Pancreas (tissue), 10 donors: ENCODE measurements at places on chromosomes 3 and 15.

DNA sequence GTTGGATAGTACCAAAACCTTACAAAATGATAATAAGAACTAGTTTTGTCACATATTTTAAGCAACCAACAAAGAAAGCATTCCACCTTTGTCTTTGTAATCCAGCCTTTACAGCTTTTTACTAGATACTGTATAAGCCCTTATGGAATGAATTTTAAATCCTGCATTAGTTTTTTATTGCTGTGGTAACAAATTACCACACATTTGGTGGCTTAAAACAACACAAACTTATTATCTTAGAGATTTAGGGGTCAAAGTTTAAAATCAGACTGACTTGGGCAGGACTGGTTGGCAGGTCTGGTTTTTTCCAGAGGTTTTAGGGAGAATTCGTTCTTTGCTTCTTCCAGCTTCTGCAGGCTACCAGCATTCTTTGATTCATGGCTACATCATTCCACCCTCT lies 108.5 kb upstream of the NLGN1 start:
- no peak overlapping the region for H3K4me3 ChIP-seq
- no peaks in the 10 kb centered on the region for H3K36me3 ChIP-seq
- H3K4me1 ChIP-seq: no peaks in the 10 kb centered on the region

DNA sequence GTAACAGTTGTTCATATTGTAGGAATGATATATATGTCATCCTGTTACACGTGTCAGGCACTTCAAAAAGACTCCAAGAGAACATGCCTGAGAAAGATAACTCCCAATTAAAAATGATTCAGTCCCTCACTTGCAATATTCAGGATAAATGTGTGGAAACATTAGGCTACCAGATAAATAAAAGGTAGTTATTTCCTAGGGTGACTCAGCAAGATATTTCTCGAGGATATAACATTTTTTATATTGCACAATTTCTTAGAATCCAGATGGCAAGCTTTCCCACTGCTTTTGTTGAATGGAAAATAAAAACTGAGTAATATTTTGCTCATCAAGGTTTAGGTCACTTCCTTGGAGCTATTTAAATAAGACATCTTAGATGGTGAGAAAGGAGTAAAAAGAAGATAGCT lies 181.4 kb downstream of the GAP43 start:
- no peaks in the 10 kb centered on the region for H3K27me3 ChIP-seq
- no peak overlapping the region for H3K4me3 ChIP-seq
- no peak for DNase-seq
- H3K27ac ChIP-seq: no peak overlapping the region

GRCh38 chr3:143349455-143349854 lies 229.9 kb downstream of the CHST2 start:
- H3K27me3 ChIP-seq: no peaks in the 10 kb centered on the region
- H3K4me3 ChIP-seq: no peak overlapping the region
- no peaks in the 10 kb centered on the region for H3K36me3 ChIP-seq
- no peaks in the 10 kb centered on the region for H3K4me1 ChIP-seq
- no peak overlapping the region for H3K27ac ChIP-seq

GRCh38 chr15:62546628-62547027 lies 381.5 kb upstream of the C2CD4B start:
- no peak overlapping the region for H3K4me3 ChIP-seq
- no peak overlapping the region for H3K27ac ChIP-seq
- no peaks in the 10 kb centered on the region for H3K27me3 ChIP-seq
- H3K4me1 ChIP-seq: peaks cover 9% of the 10 kb centered on the region
- DNase-seq: no peak
- H3K36me3 ChIP-seq: no peaks in the 10 kb centered on the region

GRCh38 chr3:173529062-173529711 lies 131.6 kb downstream of the NLGN1 start:
- no peaks in the 10 kb centered on the region for H3K27me3 ChIP-seq
- H3K4me1 ChIP-seq: no peaks in the 10 kb centered on the region
- no peak overlapping the region for H3K27ac ChIP-seq
- no peak overlapping the region for H3K4me3 ChIP-seq

DNA sequence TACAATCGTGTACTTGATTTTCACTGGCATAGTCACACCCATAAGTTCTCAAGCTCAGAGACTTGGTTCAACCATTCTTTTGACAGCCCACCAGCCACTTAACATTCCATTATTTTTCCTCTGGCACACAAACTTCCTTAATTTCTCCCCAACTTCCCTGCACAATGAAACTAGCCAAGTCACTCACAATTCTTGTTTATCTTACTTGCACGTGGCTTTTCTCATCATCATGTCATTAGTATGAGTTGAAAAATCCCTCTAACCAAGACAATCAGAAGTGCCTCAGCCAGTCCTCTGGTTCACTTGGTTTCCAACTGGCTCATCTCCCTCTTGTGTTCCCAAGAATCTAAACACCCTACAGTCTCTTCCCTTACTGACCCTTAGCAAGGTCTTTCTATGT lies 110.5 kb upstream of the PTPRG start:
- no peak for DNase-seq
- no peaks in the 10 kb centered on the region for H3K4me1 ChIP-seq
- no peak overlapping the region for H3K27ac ChIP-seq
- no peak overlapping the region for H3K4me3 ChIP-seq
- no peaks in the 10 kb centered on the region for H3K36me3 ChIP-seq

DNA sequence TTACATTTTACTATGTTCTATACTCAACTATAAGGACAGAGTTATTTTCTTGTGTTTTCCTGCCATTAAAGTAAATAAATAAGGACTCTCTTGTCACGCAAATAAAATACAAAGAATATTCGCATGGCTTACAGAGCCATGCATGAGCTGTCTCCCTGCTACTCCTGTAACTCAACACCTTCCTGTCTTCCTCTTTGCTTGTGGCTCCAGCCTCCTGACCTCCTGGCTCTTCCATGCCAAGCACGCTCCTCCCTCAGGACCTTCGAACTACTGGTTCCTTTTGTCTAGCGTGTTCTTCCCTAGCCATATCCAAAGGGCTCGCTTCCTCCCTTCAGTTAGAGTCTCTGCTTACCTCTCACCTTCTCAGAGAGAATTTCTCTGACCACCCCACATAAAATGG lies 124.3 kb upstream of the TMC3 start:
- H3K4me1 ChIP-seq: no peaks in the 10 kb centered on the region
- no peaks in the 10 kb centered on the region for H3K36me3 ChIP-seq
- H3K4me3 ChIP-seq: no peak overlapping the region
- no peak overlapping the region for H3K27ac ChIP-seq
- no peak for DNase-seq

DNA sequence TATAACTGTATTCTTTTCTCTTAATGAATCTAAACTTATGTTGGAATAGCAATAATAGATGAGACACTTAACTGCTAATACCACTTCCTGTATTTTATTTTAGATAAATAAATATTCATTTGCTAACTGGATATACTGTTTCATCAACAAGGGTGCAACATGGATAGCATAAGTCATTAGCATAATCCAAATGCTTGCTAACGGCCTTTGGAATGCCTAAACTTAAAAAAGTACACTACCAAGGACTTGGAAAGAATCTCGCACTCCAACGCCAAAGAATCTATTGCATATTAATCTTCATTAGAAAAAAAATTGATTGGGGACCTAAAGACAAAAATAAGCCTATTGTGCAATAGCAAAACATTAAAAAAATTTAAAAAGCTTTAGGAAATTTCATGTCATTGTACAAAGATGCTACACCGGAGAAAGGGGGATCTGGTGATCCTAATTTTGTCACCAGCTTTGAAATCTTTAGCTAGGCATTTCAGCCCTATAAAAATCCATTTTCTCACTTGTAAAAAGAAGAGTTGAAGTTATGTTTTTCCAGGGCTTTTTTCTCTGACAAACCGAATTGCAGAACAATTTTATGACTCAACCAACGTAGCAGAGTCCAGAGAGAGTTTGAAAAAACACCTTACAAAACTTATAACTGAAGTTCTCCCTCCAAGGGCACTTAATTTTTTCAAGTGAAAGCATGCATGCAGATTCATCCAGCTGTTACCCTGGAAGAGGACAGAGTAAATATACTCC lies 4.1 kb downstream of the VGLL3 start:
- no peaks in the 10 kb centered on the region for H3K36me3 ChIP-seq
- H3K4me3 ChIP-seq: no peak overlapping the region
- H3K27ac ChIP-seq: no peak overlapping the region
- no peaks in the 10 kb centered on the region for H3K4me1 ChIP-seq
- DNase-seq: no peak
- H3K27me3 ChIP-seq: no peaks in the 10 kb centered on the region

GRCh38 chr15:96977886-96978285 lies 647.4 kb downstream of the NR2F2 start:
- peaks cover 6% of the 10 kb centered on the region for H3K4me1 ChIP-seq
- H3K36me3 ChIP-seq: no peaks in the 10 kb centered on the region
- no peak for DNase-seq
- H3K27me3 ChIP-seq: no peaks in the 10 kb centered on the region
- no peak overlapping the region for H3K27ac ChIP-seq
